ENCODE measurements at places on chromosomes 1 and 21.

GRCh38 chr1:98493469-98493868 lies 168.1 kb upstream of the SNX7 start:
- no peak for DNase-seq

DNA sequence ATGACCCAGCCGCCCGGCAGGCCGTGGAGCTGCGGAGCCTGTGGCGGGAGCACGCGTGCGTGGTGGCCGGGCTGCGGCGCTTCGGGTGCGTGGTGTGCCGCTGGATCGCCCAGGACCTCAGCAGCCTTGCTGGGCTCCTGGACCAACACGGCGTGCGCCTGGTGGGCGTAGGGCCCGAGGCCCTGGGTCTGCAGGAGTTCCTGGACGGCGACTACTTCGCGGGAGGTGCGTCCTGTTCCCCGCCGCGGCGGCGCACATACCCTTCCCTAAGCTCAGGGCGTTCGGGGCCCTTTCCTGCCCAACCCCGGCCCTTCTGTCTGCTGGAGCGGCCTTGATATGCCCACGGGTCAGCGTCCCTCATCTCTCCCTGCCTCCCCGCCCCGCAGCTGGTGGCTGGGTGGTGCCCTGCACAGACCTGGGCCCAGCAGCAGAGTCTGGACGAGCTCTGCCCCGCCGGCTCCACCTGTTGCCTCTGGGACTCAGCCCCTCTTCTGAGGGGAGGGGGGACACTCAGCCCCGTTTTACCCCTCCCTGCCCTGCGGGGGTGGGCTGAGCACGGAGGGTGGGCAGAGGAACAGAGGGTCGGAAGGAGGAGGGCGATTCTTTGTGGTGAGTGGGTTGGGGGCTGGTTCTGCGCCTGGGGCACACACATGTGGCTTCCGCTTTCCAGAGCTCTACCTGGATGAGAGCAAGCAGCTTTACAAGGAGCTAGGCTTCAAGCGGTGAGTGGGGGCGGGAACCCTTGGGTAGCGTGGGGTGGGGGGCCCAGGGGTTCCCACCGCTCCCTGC lies 688 bp downstream of the PRXL2B start:
- DNase-seq, result no peak

DNA sequence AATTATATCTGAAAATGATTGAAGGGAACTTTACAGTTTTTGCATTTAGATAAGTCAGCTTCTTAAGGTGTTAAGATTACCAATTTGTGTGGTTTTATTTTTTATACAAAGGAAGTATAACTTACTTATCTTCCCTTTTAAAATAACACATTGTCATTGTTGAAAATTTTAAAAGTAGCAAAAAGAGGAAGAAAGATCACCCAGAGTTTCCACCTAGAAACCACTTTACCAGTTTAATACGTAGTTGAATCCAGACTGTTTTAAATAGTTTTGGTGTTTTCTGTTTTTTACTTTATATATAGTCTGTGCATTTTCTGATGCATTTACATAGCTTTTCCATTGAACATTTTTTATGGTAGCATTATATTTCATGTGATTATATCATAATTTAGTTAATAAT lies 6.1 kb downstream of the CCDC18 start:
- DNase-seq, result no peak

DNA sequence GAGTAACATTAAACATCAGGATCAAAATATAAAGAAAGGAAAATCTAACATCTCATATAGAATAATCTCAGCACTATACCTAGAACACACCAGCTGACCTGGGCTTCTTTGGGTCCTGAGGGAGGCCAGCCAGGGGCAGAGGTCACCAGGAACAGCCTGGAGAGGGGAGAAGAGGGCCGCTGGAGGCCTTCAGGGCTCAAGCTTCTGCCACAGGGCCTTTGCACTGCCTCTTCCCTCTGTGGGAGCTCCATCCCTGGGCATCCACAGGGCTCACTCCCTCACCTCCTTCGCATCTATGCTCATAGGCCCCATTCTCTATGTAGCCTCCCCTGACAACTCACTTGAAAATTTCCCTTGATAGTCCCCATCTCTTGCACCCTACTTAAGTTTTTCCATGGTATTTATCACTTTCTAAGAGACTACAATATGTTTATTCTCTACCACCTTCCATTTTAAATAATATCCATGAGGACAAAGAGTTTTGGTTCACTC lies 73.9 kb downstream of the HIVEP3 start:
- no peak for DNase-seq

- no peak for DNase-seq
Measured at GRCh38 chr1:47676311-47677054, 238.6 kb downstream of the FOXD2 start.

- no peak for DNase-seq
Measured at GRCh38 chr1:147541672-147542568, 619 bp downstream of the BCL9 start.

DNA sequence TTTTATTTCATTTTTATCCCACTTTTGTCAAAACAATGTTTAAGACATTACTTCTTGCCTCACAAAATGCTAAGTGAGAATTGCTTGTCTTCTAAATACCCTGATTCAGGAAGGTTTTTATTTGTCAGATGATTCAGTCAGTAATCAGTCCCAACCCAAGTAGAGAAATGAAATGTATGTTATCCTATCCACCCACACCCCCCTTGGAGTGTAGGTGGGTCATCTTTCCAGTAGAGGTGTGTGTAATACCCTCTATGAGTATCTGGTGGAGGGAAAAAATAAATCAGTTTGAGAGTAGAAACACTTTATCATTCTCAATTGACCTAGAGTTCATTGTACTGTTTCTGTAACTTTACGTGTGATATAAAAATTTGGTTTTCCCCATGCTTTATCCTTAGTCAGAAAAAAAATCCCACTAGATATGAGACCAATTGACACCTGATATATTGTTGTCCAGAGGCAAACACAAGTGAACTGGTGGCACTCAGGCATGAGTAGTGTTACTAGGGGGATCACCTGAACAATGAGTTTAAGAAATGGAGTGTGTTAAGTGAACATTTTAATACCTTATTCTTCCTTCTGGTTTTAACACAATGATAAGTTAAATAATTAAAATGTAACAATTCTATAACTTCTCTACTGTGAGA lies 153.8 kb upstream of the C1orf105 start:
- DNase-seq, result no peak

DNA sequence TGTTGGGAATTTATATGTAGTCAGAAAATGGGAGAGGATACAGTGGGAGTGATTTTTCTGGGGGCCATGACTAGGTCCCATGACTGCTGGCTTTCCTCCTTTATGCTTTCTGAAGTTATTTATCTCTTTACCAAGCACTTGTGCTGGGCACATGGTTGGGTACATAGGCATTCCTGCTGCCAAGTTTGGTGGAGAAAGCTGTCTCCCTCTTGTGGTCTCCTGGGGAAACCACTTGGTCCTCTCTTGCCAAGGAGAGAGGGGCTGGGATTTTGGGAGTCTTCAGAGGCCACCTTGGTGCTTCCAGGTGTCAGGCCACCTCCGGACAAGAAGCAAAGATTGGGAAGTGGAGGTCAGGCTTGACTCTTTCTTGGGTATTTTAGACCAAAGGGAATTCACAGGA lies 120.2 kb upstream of the KCNE2 start:
- no peak for DNase-seq

DNA sequence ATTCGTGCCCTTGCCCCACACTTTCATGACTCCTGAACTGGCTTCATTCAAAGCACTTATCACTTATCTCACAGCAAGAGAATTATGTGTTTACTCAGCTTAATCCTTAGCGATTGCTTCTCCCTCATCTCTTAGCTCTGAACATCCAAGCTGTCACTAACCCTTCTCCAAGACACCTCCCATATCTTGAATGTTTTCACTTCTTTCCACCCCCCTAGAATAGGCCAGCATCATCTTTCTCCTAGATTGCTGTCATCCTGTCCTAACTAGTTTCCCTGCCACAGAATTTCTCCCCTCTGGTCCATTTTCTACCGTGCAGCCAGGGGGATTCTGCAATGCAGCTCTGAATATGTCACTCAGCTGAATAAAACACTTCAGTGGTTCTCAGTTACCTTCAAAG lies 68.6 kb upstream of the SPATA6 start:
- no peak for DNase-seq

GRCh38 chr1:106173101-106173500 lies 883.4 kb upstream of the PRMT6 start:
- DNase-seq, result no peak

GRCh38 chr1:180179162-180179957 lies 24.7 kb downstream of the QSOX1 start:
- DNase-seq, result no peak

GRCh38 chr1:108817016-108817415 lies 39.9 kb downstream of the AKNAD1 start:
- DNase-seq, result no peak

DNA sequence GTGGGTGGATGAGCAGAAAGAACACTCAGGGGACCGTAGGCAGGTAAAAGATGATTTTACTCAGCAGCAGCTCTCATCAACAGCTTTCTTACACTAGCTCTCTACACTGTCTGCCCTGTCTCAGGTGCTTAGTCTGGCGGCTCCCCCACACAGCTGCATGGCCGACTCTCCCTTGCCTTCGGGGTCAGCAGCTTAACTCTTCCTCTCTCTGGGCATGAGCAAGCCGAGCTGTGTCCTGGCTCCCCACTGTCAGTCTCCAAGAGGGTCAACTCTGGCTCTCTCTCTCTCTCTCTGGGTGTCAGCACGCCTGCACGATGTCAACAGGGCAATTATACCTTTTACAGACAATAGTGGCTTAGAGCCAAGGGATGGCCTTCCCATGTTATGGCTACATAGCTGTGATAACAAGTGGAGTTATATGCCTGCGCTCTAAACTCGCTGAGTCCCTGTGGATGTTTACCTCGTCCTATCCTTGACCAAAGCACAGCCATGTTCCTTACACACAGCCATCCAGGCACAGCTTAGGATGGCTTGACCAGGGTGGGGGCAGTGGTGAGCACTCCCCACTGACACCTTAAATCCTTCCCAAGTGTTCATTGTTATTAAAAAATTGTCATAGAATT lies 3.1 kb upstream of the BCL10 start:
- no peak for DNase-seq

DNA sequence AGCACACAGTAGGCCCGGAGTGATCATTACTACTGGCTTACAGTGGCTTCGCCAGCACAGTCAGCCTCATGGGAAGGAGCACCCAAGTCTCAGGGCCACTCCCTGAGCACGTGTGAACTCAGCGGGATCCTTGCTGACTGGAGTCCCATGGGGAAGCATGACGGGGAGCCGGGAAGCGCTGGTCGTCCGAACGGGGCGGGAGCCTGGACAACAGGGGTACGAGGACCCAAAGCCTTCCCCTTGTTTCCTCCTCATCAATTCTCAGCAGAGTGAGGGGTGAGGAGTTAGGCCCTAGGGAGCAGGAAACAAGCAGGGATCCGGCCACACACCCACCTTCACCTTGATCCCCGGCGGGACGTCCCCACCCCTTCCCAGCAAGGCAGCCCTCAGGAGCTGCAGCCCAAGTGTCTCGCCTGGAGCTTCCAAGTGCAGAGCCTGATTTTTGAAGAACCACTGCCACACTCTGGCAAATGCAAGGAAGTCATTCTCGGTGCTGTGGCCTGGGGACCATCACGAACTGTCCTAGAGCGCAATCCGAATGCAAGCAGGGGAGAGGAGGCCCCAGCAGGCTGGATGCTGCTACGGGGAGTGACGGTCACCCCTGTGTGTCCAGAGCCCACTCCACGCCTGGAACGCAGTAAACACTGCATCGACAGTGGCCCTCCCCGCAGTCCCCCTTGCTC lies 35.5 kb downstream of the TOMM20 start:
- no peak for DNase-seq

DNA sequence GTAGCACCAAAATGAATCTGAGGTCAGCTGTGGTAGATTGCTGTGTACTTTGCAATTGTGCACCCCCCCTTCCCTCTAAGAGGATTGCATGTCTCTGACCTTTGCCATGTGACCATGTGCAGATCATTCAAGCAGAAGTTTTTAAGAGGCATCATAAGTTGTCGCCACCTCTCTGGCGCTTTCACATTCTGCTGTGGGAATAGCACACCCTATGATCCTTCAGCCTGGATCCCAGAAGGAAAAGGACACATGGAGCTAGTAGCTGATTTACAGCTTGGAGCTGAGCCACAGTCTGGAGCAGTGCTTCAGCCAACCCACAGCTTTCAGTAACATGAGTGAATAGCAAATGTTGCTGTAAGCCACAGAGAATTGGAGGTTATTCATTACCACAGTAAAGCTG lies 158.5 kb downstream of the TSEN15 start:
- DNase-seq, result peak; percentile 72

DNA sequence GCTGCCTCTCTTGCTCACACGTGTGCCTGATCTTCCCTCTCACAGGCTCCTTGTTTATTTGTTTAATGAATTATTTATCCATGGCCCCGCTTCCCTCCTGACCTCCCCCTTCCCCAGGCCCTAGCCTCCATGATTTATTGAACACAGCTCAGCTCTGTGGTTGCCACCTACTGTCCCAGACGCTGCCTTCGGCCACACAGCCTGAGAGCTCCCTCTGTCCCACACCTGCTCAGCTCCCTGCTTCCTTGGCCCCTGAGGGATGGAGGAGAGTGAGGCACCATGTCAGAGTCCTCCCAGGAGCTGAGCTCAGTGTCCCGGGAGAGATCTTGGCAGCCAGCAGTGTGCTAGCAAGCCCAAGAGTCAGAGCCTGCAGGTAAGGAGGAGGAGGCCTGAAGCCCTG lies 3.1 kb upstream of the EFNA3 start:
- no peak for DNase-seq

DNA sequence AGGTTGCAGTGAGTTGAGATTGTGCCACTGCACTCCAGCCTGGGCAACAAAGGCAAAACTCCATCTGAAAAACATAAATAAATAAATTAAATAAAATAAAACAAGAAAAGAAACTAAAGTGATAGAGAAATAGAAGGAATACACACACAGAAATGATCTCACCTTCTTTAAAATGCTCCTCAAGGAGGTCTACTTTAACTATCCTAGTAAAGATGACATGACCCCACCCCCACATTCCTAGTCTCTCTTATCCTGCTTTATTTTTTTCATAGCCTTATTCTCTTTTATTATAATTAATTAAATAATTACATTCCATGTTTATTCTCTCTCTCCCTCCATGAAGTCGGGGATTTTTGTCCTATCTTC lies 18.0 kb upstream of the CR1L start:
- DNase-seq, result no peak

DNA sequence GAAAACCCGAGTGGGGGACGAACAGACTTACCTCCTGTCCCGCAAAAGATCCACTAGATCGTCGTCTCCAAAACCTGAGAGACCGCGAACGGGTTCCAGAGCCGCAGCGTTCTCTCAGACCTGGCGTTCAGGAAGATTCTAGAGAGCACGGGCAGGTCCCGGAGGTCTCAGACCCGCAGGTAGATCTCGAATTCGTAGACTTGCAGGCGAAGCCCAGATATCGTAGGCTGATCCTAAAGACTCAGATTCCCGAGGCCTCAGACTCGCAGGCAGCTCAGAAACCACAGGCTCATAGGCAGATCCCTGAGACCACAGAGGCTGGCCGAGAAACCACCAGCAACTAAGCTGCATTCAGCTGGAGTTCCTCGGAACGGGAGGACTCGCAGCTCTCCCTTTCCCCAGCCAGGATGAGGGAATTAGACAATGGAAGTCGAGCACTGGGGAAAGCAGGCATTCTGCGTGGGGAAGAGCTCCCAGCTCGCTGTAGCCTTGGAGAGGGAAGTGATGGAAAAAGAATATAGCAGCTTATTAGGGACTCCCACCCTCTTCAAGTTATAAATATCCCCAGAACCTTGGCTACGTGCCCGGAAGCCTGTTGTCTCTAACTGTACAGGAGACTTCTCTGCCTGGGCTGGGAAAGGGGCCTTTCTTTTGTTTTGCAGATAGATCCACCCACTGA lies at the start of gene ZNF436:
ZNF436 (minus strand) TSS at position 502 of the 679 bp plus-strand sequence. CDS start 1,831 bp downstream, outside the sequence.
- DNase-seq, result peak; percentile 82

- no peak for DNase-seq
Measured at GRCh38 chr1:118300808-118301207, 115.8 kb upstream of the SPAG17 start.

Data from retinal pigment epithelial cell (primary cell).